SW 1271 (cell line): ENCODE measurements at places on chromosomes 6 and 20.

GRCh38 chr20:17210983-17211382 lies 15.9 kb upstream of the PCSK2 start:
- DNase-seq, result no peak

DNA sequence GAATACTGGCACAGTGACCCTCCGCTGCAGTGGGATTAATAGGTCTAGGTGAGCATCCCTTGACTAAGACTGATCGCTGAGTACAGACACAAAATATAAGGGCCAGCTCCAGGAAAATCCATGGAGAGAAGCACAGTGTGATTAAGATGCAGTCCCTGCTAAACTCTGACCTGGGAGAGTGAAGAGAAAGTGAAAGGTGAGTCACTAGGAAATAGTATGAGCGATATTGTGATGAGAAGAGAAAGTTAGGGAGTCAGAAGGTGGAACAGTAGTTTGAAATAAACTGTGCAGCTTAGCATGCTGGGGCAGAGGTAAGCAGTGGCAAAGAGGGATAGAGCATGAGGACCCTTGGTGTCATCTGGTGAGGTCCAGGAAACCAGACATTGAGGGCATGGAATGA lies 278.6 kb upstream of the MAP3K7 start:
- no peak for DNase-seq

- no peak for DNase-seq
These were observed 238.8 kb downstream of the TSHZ2 start for GRCh38 chr20:53210931-53211330.

DNA sequence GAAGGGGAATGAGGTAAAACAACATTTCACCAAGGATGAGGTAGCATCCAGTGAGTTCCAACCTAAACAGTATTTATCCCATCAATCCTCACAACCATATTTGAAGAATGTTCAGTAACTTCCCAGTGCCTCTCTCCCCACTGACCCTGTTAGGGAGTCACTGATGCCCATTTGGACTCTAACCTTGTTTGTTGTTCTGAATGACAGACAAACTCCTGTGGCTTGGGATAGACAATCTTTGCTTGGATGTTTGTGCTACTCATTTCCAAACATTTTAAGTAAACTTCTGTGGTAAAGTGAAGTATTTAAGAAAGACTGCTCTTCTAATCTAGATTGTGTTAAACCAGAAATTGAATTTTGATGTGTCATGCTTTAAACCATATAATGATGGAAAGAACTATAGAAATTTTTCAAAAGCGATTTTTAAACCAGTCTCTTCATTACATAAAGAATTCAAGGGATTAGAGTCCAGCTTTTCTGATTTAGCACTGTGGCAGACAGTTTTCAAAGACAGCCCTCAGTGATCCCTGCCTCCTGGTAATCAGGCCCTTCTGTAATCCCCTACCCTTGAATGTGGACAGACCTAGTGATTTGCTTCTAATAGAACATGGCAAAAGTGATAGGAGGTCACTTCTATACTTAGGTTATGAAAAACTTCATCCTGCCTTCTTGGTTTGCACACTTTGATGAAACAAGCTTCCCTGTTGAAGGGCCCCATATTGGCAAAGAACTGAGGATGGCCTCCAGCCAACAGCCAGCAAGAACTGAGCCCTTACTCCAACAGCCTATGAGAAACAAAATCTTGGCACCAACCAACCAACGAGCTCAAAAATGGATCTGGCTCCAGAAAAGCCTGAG lies 191.6 kb downstream of the DST start:
- no peak for DNase-seq

DNA sequence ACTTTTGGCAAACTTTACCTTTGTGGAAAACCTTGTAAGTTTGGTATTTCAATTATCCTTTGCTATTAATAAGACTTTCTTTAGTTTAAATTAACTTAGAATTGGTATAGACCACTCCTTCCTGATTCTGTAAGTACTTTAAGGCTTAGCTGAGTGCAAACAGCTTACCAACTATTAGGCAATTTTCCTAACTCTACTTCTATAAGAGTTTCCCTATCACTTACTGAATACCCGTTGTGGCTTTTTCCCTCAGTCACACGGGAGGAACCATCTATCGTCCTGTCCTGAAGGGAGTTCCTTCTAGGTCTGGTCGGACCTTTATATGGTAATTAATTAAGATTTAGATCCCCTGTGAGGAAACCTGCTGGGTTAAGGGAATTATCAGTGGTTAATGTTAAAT lies 9.6 kb downstream of the SLC35A1 start:
- DNase-seq, result no peak

DNA sequence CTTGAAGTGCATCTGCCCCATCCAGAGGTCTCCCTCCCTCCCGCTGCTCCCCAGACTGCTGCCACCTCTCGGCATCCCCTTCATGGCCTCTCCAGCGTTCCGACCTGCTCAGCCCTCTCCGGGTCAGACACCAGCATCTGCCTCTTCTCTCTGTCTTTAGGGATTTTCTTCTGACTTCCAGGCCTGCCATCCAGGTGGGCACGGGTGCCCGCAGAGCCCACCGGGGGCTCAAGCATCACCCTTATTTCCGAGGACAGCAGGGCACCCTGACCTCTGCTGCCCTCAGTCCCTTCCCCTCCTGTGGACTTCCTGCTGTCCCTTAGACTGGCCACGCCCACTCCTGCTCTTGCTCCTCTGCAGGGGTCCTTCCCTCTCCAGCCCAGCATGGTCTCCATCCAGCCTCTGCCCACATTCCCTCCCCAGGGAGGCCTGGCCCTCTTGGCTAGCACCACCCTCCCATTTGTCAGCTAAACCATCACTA lies 3.3 kb downstream of the NPEPL1 start:
- DNase-seq, result no peak

DNA sequence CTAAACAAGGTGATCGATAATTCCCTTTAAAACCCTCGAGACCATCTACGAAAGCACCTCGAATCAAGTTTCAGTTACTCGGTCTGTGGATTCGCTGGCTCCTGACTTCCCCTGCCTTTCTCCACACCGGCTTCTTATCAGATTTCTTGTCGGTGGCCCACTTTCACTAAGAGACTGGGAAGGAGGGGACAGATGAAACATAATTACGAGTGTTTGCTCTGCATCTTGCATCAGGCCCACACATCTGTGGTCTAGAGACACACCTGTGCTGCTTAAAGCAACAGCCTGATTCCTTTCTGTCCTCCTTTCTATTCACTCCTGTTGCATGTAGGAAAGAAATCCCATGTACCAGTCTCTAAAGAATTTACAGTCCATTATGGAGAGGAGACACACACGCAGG lies 37.7 kb downstream of the INSM1 start:
- DNase-seq, result no peak

- DNase-seq, result no peak
These were observed 26.7 kb upstream of the IRF4 start for GRCh38 chr6:364609-365540.

- DNase-seq, result no peak
These were observed 115.4 kb downstream of the HIVEP2 start for GRCh38 chr6:142829556-142829955.

DNA sequence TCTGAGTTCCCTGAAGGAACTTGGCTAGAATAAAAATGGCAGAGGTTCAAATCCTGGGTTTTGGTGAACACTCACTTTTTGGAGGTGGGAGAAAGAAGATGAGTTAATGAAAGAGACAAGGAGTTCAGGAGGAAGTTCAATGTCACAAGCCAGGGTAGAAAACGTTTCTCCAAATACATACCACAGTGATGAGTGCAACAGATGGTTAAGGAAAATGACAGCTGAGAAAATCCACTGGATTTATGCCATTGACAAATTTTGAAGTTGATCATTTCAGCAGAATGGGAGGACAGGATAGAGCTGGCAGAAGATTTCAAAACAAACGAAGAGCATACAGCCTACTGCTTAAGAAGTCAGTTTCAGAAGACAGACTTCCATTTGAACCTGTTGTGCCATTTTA lies 122.7 kb downstream of the GFRAL start:
- no peak for DNase-seq

- DNase-seq, result no peak
These were observed 64.4 kb downstream of the TRERF1 start for GRCh38 chr6:42387336-42387735.

- DNase-seq, result no peak
These were observed 52.7 kb downstream of the EBF4 start for GRCh38 chr20:2745060-2745910.

- peak; percentile 52 for DNase-seq
These were observed 26.7 kb downstream of the SERPINB9 start for GRCh38 chr6:2876210-2877056.

DNA sequence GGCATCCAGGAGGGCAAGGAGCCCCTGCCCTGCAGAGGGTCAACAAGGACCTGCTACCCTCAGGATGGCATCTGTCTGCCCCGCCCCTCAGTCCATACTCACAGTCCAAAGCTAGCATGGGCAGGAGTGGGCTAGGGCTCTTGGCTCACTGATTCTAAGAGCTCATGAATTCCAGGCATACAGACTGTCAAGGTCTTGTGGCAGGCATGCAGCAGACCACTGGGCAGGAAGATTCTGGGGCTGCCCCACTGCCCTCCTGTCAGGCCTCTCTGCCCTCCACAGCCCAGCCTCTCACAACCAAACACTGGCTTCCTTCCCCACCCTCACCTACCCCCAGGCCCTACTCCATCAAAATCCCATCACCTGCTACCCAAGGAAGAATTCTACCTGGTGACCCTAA lies 5.6 kb upstream of the SLC4A11 start:
- no peak for DNase-seq

DNA sequence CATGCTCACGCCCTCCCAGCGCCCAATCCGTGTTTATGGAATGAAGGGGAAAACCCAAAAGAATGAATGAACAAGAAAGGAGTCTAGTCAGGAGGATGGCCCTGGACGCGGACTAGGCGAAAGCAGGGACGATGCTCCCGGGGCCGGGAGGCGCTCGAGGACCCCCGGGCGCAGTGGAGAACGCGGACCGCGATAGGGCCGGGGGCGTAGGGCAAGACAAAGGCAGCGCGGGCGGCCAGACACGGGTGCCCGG lies 758 bp downstream of the GCLC start:
- DNase-seq, result no peak

DNA sequence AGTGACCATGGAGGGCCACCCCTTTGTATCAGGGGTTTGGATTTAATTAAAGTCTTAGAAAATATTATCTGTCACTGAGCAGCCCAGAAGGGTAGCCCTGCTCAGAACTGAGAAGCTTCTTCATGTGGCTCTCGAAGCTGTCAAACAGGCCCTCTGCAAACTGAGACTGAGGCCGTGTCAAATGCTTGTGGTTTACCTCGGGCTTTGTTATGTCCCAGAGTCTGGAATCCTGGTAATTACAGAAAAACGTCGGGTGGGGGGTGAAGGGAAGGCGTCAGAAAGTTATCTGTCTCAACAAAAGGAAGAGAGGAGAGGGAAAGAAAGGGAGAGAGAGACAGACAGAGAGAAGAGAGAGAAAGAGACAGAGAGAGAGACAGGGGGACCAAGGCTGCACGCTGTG lies 200.8 kb downstream of the BMP7 start:
- DNase-seq, result no peak

- no peak for DNase-seq
These were observed 1057.4 kb downstream of the EPHA7 start for GRCh38 chr6:92361990-92362389.

DNA sequence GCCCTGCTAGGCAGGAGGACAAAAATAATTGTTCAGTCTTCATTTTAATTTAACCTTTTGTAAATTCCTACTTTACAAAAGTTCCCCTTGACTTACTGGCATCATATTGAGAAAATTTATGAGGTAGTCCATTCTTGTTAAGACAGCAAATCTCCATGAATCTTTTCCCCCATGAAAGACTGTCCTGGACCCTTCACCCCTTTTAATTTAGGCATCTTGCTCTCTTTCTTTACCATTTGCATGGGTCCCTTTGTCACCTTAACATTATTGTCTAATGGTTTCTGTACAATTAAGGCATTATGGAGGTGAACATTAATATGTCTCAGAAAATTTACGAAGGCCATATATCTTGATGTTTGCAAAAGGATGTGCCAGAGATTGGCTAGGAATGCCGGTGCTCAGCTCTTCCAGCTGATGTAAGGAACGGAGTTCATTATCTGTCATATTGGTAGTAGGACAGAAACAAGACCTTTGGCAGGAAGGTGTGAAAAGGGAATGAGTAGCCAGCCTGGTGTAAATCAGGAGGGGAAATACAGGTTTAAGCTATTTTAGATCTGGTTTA lies 382.8 kb upstream of the TSHZ2 start:
- DNase-seq, result no peak
